ENCODE measurements at places on chromosomes 3 and 15.

- DNase-seq = no peak
Measured at GRCh38 chr3:197025736-197026480, 3.7 kb downstream of the MELTF start.

GRCh38 chr3:49703443-49703927, 14.1 kb downstream of the RNF123 start:
- DNase-seq = peak; percentile 79

GRCh38 chr3:31815631-31816440, 165.2 kb downstream of the OSBPL10 start:
- no peak for DNase-seq

- DNase-seq = no peak
Measured at GRCh38 chr15:60212536-60212935, 185.2 kb downstream of the ANXA2 start.

GRCh38 chr3:31765871-31766270, 215.2 kb downstream of the OSBPL10 start:
- no peak for DNase-seq

GRCh38 chr3:133457465-133458067, 57.7 kb downstream of the BFSP2 start:
- DNase-seq = peak; percentile 21

DNA sequence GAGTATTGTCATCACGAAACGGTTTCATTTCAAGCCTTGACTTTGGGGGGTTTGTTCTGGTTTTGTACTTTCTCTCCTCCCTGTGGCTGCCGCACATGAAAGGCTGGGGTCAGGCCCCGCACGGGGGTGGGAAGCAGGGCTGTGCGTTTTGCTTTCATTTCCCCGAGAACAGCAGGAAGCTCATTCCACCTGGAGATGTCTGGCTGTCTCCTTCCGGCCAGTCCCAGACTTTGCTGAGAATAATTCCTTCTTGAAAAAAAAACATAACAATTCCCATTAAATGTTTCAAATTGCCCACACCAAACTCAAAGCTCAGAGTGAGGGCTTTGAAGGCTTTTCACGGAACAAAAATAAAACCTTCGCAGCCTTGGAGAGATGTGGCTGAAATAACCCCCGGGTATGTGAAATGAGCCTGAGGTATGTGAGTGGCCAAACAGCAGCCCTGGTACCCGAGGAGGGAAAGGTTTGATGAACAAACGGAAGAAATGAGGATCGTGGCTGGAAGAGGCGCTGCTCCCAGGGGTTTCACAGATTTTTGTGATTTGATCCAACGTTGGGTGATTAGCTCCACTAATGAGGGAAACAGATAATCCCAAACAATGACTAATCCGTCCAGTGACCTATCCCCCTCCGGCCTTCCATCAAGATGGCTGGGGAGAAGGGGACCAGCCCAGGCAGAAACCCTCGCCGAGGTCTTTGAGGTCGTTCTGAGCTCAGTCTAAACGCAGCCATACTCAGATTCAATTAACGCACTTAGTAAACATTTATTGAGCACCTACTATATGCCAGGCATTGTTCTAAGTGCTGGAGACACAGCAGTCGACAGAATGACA, 126.9 kb upstream of the MEF2A start:
- DNase-seq = no peak

GRCh38 chr3:12231431-12231830, 57.4 kb upstream of the PPARG start:
- no peak for DNase-seq
